CD4-positive, alpha-beta T cell treated with Interleukin-17A for 1 hour (primary cell): ENCODE measurements at places on chromosomes 4 and X.
A peak's percentile ranks its signal among the peaks of the same experiment; 100 is the strongest.

DNA sequence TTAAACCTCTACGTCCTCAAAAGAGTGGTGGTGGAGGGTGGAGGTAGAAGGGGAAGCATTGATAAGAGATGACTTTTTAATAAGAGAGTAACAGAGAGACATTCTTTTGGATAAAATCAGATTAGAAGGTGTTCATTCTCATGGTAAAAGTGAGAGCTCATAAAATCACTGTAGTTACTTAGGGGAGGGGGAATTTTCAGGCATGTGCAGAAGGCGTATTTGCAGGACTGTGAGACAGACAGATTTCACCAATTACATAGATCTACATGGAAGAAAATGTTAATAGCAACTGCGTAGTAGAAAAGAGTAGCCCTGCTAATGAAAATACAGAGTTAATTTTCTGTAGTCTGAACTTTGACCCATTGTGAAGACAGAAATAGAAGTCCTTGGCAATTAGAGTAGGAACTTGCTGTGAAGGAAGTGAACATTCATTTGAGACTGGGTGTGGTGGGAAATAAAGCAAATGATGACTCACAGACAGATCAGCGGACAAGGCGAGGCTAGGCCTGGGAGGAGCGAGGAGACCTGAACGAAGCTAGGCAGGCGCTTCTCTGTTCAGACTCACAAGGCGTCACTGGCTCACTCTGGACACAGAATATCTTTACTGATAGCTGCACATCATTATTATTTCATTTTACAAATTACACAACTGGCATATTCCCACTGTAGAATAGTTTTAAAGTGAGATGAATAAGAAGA lies 57.2 kb upstream of the FAM9C start:
- peak; percentile 45 for DNase-seq

GRCh38 chr4:4590546-4590945 lies 48.7 kb upstream of the STX18 start:
- no peak for DNase-seq

- peak; percentile 58 for DNase-seq
Observed at GRCh38 chr4:82851885-82852750, 38.8 kb downstream of the SEC31A start.

DNA sequence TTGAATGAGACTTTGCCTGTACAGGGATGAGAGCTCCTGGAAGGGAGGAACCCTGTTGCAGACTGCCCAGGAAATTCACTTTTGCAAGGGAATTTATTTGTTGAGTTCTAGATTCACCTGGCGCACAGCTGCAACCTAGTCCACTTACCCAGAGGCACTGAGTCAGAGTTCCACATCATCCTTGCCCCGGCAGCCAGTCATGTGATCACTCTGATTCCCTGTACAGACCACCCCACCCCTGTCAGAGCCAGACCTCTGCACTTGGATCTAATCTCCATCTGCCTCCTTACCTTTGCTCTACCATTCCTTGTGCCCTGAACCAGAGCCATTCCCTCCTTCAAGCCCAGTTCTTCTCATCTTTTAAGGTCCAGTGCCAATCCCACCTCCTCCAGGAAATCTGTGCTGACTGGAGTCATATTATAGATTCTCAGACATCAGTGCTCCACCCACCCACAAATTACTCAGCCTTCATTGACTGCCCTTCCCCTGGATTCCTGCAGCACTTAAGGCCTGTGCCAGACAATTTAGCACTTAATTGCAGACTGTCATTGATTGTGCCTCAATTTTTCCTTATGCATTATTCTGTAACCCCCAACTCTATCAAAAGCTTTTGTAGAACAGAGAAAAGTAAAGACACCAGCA lies 84.1 kb upstream of the MAGEA4 start:
- no peak for DNase-seq

DNA sequence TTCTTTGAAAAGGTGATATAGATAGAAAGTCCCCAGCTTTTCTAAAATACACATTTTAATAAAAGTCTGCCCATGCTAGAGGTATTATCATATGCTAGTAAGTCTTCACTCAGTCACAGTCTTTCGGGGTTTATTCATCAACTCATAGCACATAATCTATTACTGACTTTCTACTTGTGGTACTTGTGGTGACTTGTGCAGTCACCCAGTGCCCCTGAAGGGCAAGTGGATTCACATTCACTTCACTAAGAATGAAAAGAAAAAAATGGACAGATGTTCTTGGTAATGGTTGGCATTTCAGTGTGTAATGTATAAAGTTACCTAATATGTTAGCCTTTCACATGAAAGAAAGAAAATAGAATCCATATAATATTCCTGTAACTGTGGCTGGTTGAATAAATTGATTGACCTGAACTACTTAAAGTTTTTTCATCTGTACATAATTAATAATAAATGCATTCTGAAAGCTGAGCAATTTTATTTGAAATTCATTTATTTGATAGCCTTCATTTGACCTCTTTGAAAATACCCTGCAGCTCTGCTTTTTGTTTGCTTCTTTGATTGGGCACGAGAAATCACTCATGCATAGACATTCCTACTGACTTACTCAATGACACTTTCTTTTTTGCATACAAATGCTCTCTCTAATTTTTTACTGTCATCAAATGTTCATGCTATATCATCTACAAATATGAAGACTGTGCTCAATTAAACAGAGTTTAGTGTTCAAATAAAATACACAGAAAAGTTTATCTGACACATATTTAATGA lies 39.5 kb upstream of the ZNF330 start:
- no peak for DNase-seq
